ENCODE measurements at places on chromosomes 5 and 9.

DNA sequence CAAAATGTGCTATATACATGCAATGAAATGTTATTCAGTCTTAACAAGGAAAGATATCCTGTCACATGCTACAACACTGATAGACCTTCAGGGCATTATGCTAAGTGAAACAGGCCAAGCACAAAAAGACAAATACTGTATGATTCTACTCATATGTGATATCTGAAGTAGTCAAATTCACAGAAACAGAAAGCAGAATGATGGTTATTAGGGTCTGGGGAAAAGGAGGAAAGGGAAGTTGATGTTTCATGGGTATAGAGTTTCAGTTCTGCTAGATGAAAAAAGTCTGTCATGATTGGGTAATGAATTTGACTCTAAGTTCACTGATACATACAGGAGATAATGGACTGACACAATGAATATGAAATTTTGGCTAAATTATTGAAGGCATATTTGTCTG lies 11.2 kb upstream of the RIC1 start:
- no peak for DNase-seq

- no peak for DNase-seq
Observed at GRCh38 chr9:134486596-134486995, 155.0 kb upstream of the COL5A1 start.

GRCh38 chr9:18137815-18138214 lies 336.1 kb upstream of the ADAMTSL1 start:
- DNase-seq, result no peak

- DNase-seq, result no peak
Observed at GRCh38 chr9:134716067-134716466, 74.5 kb downstream of the COL5A1 start.

- DNase-seq, result no peak
Observed at GRCh38 chr9:72013292-72013760, 47.1 kb downstream of the C9orf57 start.

DNA sequence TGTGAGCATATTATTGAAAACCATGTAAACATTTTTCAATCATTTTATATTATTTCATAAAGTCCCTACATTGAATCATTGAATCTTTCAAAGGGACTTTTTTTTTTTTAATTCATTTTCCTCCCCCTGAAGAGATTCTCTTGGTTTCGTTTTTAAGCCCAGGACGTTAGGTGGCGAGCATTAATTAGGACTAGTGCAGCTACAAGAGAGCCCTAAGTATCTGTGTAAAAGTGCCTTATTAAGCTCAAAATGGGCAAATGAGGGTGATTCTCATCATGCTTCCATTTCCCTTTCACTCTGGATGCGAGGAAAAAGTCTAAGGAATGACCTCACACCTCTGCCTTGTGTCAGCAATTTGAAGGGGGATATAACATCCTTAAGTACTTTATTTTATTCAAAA lies 517.9 kb upstream of the ITGA1 start:
- no peak for DNase-seq

- no peak for DNase-seq
Observed at GRCh38 chr5:6464441-6464840, 15.8 kb downstream of the UBE2QL1 start.

DNA sequence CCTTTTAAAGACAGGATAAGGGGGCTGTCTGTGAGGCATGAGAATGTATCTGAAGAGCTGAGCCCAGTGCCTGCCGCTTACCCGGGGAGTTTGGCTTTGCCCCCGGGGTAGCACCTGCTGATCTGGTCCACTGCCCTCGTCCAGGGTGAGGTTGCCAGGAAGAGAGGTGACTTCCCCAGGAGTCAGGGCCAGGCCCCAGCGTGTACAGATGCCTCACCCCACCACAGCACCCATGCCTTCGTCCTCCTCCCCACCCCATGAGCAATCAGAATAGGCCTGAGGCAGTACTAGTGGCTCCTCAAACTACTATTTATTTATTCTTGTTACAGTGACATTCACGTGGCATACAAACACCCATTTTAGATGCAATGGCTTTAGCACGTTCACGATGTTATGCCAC lies 15.7 kb upstream of the AIF1L start:
- no peak for DNase-seq

GRCh38 chr5:95631255-95631958 lies 11.5 kb downstream of the GPR150 start:
- DNase-seq, result no peak

DNA sequence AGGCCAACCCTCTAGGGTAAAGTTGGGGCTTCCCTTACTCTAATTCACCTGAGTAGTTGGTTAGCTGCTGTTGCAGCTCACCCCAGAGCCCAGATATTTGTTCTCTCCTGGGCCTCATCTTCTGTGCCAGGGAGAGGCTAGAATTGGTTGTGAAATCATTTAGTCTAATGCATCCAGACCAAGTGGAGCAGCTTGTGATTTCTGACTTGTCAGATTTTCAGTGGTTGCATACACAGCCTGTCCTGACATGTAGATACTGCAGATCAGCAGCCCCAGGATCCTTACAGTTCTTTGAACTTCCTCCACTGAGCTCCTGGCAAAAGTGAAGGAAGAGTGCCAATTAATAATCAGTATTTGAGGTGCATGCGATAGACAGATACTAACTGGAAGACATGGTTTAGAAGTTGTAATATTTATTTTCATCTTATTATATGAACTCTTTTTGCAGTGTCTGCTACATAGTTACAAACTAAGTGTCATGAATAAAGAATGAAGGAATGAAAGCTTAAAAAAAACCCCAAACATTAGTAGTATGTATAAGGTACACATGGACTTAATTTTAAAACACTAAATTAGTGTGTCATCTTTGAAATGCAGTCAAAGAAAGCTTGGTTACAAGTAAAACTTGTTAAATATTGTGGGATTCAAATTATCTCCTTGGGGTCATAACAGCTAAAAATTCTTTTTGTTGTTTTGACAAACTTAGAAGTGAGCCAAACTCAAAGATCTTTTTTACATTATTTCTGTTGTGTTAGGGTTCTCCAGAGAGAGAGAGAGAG lies 128.5 kb downstream of the VPS13A start:
- no peak for DNase-seq

DNA sequence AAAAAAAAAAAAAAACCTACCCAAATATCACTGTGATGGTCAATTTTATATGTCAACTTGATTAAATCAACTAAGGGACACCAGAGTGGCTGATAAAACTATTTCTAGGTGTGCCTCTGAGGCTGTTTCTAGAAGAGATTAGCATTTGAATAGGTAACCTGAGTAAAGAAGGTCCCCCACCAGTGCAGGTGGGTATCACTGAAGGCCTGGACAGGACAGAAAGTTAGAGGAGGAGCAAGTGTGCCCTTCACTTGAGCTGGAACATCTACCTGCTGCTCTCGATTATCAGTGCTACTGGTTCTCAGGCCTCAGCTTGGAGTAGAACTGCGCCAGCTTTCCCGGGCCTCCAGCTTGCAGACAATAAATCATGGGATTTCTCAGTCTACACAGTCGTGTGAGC lies 88.7 kb downstream of the TLE1 start:
- DNase-seq, result no peak

DNA sequence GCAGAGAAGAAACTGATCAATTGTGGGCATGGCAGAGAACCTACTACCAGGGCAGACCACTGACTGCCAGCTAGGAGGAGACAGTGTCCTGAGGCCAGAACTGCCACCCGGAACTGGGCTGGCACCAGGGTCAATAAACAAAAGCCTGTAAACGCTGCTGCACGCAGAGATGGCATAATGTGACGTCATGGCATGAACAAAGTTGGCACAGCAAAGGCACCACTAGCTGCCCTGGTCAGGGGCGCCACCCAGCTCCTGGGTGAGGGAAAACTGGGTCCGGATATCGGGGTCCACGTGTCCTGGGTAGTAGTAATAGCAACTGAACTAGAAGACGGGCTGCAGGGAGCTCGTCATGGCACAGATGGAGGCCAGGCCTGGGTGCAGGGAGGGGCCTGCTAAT lies 32.1 kb downstream of the DYNC2I2 start:
- no peak for DNase-seq

- no peak for DNase-seq
Observed at GRCh38 chr5:151270599-151270998, 17.6 kb downstream of the GM2A start.

GRCh38 chr5:147920420-147921030 lies 14.2 kb upstream of the C5orf46 start:
- DNase-seq, result no peak

DNA sequence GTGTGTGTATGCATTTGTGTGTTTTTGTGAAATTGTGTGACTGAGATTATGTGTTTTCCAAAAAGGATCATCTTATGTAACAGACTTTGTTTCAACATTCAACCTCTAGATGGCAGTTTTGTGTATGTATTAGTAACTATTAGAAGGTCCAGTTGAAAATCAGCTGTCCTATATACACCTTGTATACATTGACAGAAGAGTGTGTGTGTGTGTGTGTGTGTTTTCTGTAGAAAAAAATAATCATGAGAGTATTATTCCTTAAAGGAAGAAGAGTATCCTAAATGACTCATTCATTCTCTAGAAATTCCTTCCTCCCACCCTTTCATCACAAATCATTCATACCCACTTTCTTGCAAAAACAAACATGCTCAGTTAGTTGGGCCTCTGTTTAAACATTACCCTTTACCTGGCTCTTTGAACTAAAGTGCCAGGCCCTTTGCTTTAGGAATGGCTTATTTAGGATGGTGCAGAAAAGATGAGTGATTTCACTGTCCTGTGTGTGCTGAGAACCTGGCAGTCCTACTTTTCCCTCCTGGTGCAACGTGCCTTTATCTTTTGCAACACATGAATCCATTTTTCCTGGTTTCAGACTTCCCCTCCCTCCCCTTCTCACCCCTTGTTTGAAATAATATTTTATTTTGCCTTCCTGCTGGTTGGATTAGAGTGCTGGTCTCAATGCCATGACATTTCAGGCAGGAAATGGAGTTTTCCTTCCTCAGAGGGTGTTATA lies 152.2 kb downstream of the ARHGAP26 start:
- DNase-seq, result no peak

DNA sequence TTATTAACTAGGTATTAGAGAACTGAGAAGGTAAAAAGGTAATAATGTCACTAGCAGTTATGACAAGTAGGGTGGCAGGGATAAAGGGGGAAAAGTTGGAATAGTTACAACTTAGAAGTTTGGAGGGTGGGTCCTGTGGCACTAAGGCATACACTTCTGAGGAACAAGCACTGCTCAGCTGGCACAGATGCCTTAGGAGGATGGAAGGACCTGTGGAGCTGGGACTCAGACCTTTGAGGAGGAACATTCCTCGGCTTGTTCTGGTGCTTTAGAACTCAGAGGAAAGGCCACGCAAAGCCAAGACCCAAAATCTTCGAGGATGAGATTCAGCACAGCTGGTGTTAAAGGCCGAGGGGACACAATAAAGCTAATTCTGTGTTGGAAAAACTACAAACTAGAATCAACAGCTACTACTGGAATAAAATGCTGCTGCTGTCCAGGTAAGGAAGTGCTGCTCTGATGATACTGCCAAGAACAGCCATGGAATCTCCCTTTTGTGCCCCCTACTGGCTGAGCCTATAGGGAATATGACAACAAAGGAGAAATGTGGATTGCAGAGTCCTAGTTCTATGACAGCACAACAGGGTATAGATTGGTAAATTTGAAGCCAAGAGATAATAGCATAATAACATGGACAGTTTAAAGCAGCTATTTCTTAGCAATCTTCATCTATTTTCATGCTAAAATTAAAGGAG lies 126.7 kb downstream of the SLC25A46 start:
- no peak for DNase-seq

GRCh38 chr5:150066901-150067396 lies 19.4 kb downstream of the CSF1R start:
- DNase-seq, result no peak
